ENCODE measurements at places on chromosomes 1 and 21.

DNA sequence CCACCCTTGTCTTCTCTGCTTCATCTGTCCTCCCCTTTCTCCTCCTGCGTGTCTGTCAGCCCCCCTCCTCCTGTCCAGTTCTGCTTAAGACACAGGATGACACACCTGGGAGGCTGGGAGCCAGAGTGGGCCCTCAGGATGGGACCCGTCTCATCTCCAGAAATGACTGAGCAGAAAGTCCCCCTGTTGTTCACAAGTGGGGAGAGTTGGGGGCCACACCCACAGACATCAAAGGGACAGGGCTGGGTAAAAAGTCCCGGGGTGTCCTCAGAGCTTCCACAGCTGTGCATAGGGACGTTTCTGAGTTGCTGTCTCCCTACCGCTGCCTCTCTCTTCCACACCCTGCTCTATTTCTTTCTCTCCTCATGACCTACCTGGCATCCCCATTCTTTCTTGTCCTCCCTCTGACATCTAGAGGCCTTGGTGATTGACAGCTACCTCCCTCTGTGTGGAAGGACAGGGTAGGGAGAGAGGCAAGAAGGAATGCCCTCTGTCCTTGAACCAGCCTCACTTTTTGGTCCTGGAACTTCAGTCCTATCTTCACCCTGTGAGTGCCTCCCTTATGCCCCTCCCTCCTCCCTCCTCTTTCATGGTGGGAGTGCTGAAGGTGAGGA is 19.5 kb upstream of the SH2D2A start:
- no peak for DNase-seq

DNA sequence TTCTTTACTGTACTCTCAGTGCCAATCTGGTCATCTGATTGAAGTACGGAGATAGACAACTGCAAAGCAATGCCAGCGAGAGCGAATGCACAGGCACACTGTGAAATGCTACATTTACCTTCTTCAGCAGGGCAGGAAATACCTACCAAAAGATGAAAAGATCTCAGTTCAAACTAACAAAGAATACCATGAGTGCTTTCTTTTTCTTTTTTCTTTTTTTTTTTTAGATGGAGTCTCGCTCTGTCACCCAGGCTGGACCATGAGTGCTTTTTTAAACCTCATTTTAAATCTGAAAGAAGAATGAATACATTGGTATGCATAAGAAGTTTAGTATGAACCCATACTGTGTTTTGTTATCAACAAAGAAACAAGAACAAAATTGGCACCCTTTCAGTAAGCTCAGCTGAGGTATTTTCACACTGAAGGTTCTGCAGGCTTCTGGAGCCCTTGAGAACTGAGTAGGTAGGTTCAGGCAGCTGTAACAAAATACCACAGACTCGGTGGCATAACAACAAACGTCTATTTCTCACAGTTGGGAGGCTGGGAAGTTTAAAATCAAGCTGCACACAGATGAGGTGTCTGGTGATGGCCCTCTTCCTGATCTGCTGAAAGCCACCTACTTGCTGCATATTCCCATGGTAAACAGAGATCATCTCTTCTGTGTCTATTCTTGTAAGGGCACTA is 1.7 kb upstream of the CHI3L2 start:
- no peak for DNase-seq

DNA sequence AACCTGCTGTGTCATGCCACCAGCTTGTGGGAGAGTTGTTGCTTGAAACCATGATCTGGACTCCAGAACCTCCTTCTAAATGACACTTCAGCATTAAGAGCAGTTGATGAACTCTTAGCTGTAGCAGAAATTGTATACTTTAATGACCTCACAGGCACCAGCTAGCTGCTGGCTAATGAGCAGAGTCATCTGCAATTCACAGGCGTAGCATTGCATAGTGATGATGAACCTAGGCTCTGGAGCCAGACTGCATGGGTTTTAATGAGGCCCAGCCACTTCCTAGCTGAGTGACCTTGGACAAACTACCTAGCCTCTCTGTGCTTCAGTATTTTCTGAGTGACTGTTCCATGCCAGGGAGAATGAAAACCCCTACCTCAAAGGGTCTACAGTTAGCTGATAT is 407.1 kb downstream of the LMO4 start:
- no peak for DNase-seq

DNA sequence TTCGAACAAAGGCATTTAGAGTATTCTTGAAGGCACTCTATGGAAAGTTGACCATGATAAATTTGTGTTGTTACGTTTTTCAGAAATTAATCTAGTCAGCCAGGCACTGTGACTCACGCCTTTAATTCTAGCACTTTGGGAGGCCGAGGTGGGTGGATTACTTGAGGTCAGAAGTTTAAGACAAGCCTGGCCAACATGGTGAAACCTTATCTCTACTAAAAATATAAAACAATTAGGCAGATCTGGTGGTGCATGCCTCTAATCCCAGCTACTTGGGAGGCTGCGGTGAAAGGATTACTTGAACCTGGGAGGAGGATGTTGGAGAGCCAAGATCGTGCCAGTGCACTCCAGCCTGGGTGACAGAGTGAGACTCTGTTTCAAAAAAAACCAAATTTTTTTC is 130.6 kb upstream of the BRINP3 start:
- DNase-seq = no peak

DNA sequence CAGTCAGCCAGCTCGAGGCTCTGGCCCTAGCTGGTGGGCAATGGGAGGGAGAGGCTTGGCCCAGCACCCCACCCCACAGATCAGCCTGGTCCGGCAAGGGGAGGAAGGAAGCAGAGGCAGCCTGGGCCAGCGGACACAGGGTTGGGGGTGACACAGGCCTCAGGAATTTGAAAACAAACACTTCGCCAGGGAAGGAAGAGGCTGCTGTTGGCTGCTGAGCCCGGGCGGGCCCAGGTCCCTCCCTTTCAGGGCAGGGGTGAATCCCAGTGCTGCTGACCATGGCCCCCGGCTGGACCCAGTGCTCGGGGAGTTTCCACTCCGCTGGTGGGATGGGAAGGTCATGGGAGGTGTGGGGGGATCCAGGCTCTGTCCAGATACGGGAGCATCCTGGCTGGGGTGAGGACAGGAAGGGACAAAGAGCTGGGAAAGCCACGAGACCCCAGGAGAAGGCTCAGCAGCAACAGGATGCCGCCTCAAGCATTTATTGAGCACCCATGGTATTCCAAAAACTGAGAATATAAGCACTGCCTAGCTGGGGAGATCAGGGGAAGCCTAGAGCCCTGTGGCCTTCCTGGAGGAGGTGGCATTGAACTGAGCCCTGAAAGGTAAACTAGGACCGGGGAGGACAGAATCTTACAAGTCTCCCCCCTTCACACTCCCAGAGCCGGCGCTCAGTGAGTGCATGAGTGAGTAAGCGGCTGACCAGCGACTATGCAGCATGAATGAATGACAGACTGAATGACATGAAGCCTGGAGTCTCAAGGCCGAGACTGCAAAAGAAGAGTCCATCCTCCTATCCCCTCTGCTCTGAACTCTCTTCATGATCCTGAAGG is 26.2 kb upstream of the EPHA2 start:
- no peak for DNase-seq

DNA sequence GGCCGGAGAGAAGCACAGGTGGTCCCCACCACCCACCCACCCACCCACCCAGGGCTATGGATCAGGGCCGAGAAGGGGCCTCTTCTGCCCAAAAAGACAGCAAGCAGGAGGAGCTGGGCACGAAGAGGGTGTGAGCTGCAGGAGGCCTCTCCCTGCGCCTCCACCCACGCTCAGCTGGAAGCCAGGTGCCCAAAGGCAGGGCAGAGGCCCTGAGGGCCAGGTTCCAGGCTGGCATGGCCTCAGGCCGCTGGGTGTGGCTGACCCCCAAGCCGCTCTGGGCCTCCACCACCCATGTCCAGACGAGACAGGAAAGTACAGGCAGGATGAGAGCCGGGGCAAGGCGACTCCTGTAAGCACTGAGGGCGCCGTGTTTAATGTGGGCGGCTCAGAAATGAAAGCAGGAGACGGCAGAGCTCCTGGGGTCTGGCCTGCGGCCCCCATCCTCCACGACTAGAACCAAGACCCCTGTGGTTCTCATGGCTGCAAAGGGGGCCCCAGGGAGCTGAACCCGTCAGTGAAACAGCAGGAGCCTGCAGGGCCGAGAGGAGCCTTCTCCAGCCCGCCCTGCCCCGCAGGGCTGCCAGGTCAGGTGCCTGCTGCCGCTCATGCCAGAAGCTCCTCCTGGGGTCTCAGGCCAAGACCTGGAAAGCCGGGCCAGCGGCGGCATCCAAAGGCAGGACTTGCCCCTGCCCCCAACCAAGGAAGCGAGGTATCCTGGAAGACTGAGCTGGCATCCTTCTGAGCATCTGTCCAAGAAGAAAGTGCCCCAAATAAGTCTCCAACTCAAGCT is 56.0 kb downstream of the MEGF6 start:
- DNase-seq = no peak

- DNase-seq = no peak
Measured at GRCh38 chr1:237444120-237444790, 402.3 kb downstream of the RYR2 start.

GRCh38 chr1:64315402-64315801 is 112.0 kb downstream of the UBE2U start:
- DNase-seq = no peak

DNA sequence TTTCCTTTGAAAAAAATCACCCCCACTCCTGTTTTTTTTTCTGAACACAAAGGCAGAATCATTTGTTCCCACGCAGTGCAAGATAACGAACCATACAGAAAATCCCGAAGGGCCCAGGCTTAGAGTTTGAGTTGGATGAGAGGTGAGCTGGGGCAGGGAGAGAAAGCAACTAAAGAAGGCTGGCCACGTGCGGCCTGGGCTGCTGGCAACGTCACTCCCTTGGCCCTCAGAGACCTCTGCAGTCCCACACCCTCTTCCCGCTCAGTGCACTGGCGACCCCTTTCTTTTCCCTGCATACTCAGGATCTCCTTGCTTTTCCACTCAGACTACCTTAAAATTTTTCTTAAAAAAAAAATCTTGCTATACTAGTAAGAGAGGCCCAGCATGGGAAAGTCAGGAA is 28.2 kb upstream of the CRNN start:
- DNase-seq = no peak

DNA sequence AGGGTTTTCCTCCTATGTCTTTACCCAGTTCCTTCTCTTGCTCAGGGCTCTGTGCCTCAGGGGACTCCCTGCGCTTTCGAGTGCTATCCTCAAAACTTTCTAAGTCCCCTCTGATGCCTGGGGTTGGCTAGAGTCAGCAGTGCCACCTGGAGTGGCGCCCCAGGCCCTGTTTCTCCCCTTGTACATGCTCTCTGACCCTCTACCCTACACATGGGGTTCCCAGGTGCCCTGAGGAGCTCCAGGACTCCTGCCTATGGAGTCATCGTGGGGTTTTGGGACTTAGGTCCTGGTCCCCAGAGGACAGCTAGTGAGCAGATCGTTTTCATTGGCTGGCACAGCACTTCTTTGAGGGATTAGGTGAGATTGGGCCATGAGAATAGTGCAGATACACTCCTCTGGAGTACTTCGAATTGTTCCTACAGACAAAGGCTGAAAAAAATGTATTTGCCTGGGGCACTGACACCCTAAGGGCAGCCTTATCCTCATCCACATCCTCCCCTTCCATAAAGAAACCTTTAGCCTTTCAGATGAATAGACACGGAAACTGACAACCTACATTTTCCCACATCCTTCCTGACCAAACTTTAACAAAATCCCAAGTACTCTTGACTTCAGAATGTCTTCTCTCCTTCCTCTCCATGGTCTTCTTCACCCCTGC is 41.5 kb downstream of the LGR6 start:
- no peak for DNase-seq

DNA sequence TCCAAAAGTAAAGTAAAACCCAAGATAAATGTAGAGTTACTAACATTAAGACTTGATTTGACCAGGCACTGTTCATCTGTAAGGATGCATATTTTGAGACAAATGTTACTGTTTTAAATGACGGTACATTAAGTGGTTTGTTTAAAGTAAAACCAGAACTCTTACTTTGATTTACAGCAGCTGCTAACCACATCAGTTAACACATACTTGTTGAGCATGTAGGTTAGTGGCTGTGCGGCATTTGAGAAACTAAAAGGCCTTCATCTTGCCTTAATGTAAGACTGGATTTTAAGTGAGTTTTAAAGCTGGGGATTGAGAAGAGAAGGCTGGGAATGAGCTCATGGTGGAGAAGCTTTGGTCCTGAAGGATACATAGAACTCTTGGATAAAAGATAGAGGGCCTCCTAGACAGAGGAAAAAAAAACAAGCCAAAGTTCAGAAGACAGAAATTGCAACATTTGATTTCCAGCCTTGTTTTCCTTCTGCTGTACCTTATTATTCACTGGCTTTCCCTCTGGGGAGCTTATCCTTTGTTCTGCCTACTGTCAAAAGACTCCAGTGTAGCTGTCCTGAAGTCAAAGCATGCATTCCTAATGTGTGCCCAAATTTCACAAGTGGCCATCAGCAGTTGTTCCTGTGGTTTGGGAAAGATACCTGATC is 66.6 kb downstream of the MTR start:
- DNase-seq = no peak

GRCh38 chr1:155455588-155456195 is 106.9 kb downstream of the ASH1L start:
- DNase-seq = no peak

GRCh38 chr1:218090459-218090858 is 194.6 kb upstream of the RRP15 start:
- no peak for DNase-seq

DNA sequence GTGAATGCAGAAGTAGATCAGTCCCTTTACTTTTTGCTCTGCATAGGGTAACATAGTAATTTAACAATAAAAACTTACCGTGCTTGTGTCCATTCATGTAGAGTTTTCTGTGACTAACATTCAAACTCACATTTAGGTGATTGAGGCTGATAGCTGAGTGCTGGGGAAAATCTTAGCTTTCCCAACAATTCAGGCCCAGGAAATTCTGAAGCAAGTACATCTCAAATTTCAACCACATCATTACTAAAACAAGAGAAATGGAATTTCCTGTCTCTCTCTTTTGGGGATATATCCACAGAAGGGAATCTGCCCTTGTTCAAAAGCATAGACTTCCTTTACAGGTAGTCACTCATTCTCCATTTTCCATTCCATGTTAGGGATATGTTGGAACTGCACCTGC is 33.1 kb upstream of the C1orf146 start:
- no peak for DNase-seq

- DNase-seq = no peak
Measured at GRCh38 chr21:42056996-42057689, 14.0 kb upstream of the UMODL1 start.

DNA sequence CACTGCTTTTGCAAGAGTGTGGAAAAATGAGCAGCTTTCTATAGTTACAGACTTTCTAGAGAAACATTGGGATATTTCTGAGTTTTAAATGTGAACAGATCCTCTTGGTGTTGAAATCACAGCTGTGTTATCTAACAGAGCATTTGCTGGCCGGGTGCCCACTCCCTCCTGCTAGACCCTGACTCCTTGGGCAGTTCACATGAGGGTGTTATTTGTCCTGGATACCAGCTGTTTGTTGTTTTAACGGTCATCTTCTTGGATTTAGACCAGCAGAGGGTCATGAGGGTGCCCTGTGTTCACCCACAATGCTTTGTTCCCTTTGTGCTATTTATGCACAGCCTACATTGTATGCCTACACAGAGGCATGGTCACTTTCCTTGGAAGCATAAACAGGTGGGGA is 67.1 kb downstream of the CENPF start:
- no peak for DNase-seq

GRCh38 chr1:36517011-36517771 is 34.5 kb upstream of the CSF3R start:
- no peak for DNase-seq
